ENCODE measurements at places on chromosomes 6 and 20.

GRCh38 chr6:12238219-12238618, 51.9 kb upstream of the EDN1 start:
- no peak for DNase-seq

DNA sequence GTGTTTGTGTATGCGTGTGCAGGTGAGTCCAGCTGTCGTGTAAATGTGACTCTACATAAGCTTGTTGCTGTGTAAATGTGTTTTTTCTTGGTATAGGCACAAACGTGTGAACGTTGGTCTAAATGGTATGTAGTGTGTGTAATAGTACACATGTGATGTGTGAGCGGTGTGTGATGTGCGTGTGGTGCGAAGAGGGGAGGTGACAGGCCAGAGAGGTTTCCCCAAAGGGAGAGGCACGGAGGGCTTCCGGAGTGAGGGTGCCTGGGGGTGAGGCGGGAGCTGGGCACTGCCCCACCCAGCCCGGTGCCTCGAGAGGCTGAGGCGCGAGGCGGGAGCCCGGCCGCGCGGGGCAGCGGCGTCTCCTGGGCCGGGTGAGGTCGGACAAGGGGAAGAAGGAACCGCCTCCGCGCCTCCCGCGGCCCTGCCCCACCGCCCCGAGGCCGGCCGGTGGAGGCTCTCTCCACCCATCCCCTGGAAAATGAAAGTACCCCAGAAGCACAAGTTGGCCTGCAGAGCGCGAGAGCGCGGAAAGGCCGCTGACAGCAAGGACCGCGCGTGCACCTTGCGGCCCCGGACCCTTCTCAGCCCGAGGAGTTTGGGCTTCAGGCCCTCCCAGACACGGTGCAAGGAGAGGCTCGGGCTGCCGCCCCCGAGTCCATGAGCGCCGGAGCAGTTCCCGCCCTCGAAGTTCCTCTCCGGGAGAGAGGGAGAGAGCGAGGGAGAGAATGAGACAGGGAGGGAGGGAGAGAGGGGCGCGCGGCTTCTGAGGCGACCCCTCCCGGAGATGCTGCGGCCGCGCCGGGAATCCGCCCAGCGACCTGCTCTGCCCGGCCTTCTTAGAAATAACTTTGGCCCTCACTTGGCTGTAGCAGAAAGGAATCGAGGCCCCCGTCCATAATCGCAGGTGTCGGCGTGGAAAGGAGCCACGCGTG, 43.2 kb upstream of the OSTM1 start:
- DNase-seq: no peak

DNA sequence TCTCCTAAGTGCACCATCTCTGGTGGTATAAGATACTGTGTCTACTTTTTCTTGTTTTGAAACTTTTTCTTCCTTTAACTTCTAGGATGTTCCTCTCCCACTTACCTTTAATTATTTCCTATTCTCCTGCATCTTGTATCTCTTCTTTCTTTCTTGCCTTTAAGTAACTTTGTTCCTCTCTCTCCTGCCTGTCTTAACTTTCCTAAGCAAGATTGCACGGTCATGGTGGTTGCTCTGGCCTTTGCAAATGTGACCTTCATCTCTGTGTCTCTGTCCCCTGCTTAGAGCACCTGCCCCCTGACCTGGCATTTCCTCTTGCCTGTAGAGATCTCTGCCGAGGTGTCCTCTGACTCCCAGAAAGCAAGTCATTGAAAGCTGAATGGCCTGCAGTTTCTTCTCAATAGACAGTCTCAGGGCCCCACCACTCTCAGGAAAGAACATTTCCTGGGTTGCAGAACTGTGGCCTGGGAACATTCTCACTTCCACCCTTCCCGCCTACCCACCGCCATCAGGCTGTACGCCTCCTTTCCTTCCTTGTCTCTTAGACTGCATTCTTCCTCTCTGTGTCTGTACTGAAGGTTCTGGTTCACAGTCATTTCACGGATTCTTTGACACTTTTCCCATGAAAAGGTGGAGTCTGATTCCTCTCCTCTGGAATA, 12.8 kb downstream of the ZDHHC14 start:
- no peak for DNase-seq

DNA sequence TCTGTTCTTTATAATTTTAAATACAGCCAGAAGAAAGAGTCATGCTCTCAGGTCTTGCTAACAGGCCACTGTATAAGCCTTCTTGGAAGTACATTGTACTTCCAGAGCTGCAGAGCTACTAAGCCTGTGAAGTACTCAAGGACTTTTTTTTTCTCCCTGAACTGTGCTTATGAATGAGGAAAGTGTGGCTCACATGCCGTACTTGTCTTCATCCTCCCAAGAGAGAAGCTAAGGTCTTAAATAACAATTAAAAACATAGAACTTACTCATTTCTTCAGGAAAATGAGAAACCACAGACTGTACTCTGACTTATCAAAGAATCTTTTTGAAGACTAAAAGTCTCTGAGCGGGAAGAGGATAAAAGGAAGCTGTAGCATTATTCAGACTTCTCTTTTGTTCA, 218.3 kb downstream of the HTR1B start:
- DNase-seq: no peak

DNA sequence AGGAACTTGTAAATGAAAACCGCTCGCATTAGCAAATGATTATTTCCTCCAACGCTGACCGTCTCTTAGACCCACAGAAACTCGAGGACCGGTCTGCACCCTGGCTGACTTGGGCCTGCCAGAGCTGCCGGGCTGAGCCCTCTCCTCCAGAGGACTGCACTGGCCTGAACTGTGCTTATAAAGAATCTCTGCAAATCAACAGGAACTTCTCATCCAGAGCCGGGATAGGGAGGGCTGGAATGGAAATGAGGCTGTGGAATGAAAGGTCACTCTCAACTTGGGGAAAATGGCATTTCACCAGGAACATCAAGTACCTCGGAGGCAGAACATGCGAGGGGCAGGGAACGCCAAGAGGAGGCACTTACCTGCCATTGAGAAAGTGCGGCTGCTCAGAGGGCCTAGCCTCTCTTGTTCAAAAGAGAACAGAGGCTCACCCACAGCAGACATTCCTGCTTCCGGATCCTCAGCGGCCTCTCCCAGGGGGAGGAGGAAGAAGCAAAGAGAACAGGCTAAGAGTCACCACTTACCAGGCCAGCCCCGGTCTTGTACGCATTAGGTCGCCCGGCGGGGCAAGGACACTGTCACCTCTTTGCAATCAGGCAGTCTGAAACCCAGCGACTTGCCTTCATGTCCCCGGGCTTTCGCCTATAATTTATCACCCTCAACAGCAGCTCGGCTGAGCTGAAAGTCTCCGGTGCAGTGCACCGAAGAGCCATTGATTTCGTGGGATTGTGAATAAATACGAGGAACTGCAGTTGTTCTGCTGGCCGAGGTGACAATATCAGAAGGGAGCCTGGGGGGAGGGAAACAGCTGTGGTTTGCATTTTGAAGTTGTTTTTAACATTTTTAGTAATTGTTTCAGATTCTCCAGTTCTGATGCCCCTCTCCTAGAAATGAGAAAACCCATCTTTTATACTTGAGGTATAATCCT, 37.6 kb downstream of the ZMYND8 start:
- DNase-seq: no peak

GRCh38 chr6:167311286-167311685, 13.6 kb upstream of the TTLL2 start:
- no peak for DNase-seq

GRCh38 chr6:9398071-9398766, 962.9 kb upstream of the SLC35B3 start:
- DNase-seq: no peak

GRCh38 chr20:62741701-62742491, 33.3 kb downstream of the NTSR1 start:
- DNase-seq: no peak

DNA sequence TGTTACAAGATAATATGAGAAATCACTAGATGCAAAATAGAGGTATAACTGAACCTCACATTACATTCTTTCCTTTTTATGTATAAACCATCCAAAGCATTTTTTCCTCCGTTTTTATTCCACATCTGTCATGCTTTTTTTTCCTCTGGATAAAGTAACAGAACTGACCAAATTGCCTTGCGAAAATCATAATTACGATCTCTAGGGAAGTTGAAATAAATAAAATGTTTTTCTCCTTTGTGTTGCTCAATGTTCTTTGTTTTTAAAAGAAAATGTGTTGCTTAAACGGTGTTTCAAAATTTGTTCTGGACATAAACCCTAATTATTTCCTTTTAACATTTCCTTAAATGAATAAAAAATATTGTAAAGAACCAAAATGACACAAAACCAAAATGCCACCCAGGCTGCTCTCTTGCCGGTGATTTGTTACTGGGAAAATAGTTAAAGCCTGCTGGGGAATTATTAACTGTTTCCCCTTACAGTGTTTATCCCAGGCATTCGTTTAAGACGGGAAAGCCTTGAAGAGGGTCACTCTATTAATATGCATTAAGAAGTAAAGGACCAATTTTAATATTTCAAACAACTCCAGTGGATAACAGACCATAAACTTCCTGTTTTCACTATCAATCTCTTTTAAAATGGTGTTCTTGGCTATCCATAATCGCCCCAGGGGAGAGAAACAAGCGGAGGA, 1.7 kb upstream of the ADGRB3 start:
- DNase-seq: no peak

GRCh38 chr6:70863343-70863742, 93.5 kb downstream of the B3GAT2 start:
- DNase-seq: no peak

DNA sequence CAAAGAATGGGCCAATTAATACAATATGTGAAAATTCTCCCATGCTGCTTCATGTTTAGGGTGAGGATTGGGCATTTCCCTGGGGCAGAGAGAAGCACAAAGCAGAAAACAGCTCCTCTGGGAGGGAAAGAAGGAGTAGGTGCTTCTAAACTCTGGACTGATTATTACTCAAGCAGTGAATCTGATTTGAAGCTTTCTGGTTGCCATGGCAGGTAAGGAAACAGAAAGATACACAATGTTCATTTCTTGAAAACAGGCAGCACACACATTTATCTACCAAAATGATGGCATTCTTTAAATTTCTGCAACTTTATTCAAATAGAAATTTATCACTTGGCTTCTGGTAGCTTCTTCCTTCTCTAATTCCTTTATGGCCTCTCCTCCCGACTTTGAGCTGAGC, 305.4 kb upstream of the CHD6 start:
- no peak for DNase-seq

Data from activated CD8-positive, alpha-beta memory T cell treated with anti-CD3 and anti-CD28 coated beads for 4 hours (primary cell).